ENCODE measurements at places on chromosomes 5 and 9.

GRCh38 chr9:113221800-113222481 lies 597 bp downstream of the SLC31A1 start:
- no peak for DNase-seq

DNA sequence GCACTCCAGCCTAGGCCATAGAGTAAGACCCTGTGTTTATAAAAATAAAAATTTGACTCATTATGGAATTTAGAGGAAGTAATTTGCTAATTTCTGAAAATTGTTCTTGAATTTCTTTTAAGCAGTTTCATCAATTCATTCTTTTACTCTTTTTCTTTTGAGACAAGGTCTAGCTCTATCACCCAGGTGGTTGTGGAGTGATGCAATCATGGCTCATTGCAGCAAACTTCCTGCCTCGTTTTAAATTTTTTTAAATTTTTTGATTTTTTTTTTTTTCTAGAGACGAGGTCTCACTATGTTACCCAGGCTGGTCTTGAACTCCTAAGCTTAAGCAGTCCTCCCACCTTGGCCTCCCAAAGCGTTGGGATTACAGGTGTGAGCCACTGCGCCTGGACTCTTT lies 3.1 kb upstream of the CAMLG start:
- no peak for DNase-seq

- no peak for DNase-seq
Observed at GRCh38 chr9:130635306-130635705, 29.1 kb upstream of the PRDM12 start.

DNA sequence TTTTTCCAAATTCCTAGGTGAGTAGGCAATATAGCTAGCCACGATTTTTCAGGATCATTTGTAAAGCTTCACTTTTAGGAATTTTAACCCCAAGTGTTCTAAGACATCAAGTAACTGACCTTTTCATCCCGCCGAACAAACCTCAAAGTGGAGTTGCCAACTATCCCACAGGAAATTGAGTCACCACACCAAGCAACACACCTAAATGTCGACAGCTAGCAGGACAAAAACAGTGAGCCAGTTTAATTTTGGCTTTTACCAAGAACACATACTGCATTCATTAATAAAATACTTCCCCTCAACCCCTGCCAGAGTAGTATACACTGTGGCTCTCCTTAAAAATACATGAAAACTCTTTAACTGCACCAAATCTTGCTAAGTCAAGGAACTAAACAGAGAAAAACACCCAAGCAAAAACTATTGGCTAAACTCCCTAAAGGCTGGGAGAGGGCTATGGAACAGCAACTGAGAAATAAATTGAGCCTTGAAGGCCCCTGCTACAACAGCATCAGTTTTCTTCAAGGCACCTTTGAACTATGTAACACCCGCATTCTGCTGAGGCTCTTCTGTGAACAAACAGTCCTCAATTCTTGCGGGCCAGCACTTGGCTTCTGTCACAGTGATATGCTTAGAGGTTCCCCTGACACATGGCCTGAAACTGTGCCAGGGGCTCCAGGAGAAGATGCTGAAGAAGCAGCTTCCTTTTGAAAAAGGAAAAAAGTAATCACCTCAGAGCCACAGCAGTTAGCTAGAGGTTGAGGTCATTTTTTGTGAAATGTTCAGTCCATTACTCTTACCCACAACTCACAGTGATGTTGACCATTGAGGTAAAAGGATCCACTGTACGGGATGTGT lies 459.6 kb downstream of the RAB3C start:
- no peak for DNase-seq

DNA sequence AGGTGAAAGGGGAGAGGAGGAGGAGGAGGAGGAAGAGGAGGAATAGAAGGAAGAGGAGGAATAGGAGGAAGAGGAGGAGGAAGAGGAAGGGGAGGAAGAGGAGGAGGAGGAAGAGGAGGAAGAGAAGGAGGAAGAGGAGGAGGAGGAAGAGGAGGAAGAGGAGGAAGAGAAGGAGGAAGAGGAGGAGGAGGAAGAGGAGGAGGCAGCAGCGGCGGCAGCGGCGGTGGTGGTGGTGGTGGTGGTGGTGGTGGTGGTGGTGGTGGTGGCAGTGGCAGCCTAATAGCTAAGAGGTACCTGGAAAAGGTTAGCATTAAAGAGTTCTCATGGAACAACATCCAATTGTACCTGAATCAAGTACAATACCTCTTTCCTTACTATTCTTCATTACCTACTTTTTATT lies 32.5 kb downstream of the UBAP2 start:
- no peak for DNase-seq

DNA sequence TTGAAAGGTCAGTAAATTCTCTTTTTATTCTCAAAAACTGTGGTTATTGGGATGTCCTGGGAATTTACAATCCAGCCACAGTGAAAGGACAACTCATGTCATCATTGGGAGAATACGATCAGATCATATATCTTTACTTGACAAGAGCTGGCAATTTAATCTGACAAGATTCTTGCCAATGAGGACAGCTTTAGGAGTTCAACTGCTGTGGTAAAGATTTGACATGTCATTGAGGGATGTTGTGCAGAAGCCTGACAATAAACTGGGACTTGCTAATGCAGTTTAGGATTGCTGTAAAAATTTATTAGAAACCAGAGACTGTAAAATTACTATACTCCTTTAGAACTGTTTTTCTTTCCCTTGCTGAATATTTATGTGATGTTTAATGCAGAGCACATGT lies 1131.0 kb downstream of the MAT2B start:
- no peak for DNase-seq

DNA sequence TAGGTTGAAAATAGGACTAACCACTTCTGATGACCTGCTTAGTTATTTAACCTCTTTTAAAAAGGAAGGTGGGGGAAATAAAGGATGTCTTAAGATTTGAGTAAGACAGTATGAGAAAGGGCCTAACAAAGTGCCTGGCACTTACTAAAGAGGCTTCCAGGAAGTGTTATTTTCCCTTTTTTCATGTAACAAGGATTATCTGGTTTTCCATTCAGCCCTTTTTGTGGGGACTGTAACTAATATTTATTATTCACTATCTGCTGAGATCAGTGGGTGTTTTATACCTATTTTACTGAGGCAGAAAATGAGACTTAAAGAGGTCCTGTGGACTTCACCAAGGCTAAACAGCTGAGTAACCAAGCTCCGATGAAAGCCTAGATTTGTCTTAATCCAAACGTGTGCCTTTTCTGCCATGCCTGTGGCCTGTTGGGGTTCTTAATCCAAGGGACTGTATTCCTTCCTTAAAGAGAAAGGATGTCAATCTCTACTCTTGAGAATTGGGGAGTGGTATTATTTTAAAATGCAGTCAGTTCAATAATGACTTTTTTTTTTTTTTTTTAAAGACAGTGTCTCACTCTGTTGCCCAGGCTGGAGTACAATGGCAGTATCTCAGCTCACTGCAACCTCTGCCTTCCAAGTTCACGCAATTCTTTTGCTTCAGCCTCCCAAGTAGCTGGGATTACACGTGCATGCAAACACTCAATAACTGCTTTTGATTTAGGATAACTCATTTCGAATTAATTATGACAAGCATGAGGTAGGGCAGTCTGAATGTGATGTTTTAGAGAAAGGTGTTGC lies 6.5 kb downstream of the JMY start:
- DNase-seq: no peak

DNA sequence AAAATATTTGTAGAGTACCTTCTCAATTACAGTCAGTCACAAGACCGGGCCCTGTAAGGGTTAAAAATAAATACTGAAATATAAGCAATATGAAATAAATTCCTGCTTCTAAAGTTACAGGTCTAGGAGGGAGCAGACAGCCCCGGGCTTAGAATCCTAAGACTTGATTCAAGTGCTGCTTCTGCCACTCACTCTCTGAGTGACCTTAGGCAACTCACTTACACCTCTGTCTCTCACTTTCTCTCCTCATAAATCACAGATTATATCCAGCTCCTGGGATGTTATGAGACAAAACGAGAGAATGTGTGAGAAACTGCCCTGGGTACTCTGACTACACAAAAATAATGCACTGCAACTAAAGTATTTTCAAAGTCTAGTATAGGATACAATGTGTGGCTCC lies 101.9 kb downstream of the PDE4D start:
- DNase-seq: no peak

- no peak for DNase-seq
Observed at GRCh38 chr5:32055891-32056866, 117.9 kb downstream of the GOLPH3 start.

- DNase-seq: no peak
Observed at GRCh38 chr5:123450640-123451039, 27.4 kb upstream of the CEP120 start.

DNA sequence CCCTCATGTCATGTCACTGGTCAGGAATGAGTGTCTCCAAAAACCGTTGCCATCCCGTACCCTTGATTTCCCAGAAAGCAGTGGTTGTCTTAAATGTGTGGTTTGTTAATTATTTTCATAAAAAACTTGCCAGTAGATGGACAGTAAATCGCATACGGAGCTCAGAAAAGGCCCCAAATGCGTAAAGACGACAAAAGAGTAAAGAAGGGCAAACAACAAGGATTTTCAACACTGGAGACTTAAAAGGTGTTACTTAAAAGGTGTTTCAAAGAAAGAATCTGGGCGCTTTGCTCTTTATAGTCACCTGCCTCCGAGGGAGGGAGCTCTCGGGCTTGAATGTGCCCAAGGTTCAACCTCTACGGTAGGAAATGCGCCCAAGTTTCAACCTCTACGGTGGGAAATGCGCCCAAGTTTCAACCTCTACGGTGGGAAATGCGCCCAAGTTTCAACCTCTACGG lies 734 bp downstream of the KIF27 start:
- no peak for DNase-seq

- DNase-seq: peak; percentile 31
Observed at GRCh38 chr5:112848116-112848811, 12.8 kb upstream of the SRP19 start.

DNA sequence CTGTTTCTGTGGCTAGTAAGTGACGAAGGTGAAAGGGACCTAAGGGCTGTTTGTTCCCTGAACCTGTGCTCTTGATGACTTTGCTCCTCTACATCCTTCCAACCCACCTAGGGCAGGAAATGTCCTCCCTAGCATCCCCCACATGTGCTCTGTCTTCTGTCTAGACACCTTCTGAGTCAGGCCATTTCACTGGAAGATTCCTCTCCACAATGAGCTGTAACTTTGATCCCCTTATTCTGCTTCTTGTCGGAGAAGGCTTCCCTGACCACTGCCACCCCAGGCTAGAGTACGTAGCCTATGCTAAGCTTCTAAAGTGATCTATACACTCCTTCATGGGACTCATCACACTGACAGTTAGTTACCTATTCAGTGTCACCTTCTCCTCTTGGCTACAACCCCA lies 21.7 kb downstream of the SPAAR start:
- DNase-seq: no peak

DNA sequence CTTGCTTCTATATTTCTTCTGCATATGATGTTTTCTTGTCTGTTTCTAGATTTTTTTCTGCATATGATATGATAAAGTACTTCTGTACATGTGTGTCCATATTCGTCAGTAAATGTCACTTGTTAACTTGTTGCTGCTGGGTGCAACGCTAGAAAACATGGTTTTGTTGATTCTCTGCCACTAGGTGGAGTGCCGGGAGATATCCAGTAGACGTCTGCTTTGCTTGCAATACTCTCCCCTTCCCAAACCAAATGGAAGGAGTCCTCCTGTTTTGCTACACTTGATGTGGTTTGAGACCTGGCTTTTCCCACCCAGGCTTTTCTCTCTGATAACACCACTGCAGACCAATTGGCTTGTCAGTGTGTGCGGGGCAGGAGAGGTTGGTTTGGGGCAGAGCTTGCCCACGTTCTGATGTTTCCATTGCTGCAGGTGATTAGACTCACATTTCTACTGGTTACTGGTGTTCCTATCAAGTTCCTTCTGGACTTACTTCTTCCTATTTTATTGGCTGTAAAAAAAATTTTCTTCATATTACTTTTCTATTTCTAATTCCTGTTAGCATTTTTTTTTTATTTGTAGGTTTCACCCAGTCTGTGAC lies 900.0 kb upstream of the CDH10 start:
- DNase-seq: no peak

DNA sequence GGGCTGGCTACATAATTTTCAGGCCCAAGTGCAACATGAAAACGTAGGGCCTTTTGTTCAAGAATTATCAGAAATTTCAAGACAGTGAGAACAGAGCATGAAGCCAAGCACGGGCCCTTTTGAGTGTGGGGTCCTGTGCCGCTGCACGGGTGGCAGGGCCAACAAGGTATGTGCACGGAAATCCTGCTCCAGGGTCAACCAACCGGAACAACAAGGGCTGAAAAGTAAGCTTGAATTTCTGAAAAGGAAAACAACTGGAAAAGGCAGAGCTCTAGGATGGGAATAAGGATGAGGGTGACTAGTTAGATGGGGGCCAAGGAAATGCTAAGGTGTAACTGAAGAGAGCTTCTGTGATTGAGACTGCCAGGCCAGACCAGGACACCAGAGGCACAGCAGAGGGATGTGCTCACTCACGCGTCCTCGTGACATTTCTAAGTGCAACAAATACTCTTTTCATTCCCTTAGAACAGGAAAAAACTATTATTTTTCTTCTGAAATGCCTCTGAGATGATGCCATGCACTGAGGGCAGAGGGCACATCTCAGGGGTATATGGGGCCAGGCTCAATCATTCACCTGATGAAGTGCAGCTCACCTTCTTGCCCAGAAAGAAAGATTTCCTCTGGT lies 80.6 kb upstream of the LRRTM2 start:
- DNase-seq: no peak

GRCh38 chr5:173456751-173457171 lies 128.5 kb upstream of the STC2 start:
- DNase-seq: no peak

- no peak for DNase-seq
Observed at GRCh38 chr5:135705141-135705631, 126.4 kb upstream of the CXCL14 start.

DNA sequence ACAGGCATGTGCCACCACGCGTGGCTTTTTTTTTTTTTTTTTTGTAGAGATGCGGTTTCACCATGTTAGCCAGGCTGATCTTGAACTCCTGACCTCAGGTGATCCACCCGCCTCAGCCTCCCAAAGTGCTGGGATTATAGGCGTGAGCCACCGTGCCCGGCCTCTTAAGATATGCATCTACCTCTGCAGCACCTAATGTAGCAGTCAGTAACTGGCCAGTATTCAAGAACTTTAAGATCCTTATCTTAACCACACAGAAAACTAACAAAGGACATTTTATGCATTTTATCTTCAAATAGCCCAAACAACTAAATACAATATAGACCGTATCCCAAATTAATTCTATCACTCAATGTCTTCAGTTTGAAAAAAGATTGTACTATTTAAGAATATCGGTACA lies 618.7 kb downstream of the TLE1 start:
- no peak for DNase-seq

DNA sequence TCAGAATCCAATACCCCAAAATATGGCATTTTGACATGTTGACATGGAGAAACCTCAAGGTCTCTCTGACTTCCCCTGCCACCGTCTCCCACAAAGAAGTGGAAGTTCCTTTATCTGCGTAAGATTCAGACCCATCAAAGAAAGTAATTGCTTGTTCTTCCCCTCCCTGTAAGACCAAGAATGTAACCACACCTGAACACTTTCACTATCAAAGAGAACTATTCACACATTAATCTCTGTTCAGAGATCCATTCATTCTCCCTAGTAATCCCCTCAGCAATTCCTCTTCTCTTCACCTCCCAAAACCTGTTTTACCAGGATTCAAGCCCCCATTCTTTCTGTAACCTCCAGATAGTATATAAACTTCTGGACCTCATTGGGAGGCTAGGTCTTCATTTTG lies 4.1 kb upstream of the SLC1A1 start:
- DNase-seq: no peak
